ENCODE measurements at places on chromosomes 3 and 15.
A peak's percentile ranks its signal among the peaks of the same experiment; 100 is the strongest.

DNA sequence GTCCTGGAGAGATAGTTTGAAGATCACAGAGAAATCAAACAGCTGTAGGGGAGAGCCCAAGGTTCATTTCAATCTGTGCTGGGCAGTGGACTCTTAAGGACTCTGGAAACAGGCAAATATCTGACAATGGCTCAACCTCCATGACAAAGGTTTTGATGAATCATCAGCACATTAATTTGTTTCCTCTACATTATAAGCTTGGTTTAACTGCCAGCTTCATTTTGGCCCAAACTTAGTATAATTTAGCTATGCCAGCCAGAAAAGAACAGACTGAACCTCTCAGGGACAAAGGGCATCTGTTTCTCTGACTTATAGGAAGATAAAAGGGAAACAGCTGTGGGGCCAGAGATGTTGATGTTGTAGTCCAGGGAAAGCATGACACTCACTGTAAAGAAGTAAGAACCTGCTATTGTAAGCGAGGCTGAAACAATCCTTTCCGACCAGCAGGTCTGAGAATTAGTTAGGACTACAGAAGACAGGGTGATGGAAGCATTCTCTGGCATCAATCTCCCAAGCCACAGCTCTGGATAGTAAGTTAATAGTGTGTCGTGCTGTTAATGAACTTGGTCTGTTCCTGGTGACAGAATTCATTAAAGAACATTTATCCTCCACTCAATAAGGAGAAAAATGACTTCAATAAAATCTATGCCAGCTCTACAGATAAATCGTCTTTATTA is 110.1 kb downstream of the KCNMB2 start:
- DNase-seq, result no peak

DNA sequence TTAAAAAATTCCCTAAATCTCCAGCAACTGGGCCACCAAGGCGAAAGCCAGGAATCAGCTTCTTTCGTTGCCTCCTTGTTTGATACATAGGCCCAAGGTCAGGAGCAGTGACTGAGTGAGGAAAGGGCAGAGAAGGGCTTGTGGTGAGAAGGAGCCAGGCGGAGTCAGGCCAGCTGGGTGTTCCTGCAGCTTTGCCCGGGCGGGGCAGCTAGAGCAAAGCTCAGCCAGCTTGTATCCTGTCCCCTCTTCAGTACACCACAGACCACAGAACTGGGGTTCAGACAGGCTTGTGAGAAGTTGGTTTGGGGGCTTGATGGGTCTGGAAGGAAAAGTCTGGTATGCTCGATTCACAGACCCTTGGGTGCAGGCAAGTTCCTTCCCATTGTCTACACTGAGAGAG is 52.6 kb downstream of the CCK start:
- no peak for DNase-seq

- DNase-seq, result no peak
Measured at GRCh38 chr15:52483707-52484106, 45.0 kb downstream of the MYO5A start.

DNA sequence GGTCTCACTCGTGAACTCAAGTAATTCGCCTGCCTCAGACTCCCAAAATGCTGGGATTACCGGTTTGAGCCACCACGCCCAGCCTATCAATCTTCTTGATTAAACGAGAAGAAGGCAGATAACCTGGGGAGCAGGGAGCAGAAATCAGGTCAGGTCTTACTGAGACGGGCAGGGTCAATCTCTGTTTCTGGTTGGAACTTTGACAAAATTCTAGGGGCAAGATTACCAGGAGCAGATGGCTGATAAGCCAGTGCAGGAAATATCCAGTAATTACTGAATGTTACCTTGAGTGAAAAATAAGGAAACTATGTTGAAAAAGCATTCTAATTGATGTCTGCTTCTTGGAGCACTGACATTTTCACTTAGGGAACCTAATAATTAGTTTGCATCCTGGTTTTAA is 24.4 kb upstream of the GOLM2 start:
- no peak for DNase-seq

DNA sequence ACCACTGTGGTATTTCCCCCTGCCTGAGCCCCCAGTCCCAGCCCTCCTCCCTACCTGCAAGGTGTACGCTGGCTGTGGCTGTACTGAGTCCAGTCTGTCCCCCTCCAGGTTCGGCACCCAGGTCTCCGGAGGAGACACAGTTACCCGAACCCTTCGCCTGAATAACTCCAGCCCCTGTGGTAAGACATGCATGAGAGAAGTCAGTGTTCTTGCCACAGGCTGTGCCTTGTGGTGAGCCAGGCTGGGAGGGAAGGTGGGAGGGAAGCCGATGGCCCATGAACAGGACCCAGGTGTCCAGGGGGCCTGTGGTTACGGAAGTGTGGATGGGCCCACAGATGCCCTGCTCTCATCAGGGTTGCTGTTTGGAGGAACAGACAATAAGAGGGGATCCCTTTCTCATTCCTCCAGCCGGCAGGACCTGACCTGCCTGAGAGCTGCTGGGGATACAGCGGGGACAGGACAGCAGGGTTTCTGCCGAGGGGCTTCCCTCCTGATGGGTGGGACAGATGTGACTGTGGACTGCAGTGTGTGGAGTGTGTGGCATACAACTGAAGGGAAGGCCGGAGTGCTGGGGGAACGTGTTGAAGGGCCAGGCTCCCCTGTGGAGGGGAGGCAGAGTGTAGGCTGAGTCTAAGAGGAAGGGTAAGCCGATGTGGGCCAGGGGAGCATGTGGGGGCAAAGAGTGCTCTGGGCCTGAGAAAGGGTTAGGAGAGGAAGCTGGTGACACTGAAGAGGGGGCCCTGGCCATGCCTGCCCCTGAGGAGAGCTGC is 21.9 kb downstream of the ACAA1 start:
- no peak for DNase-seq

DNA sequence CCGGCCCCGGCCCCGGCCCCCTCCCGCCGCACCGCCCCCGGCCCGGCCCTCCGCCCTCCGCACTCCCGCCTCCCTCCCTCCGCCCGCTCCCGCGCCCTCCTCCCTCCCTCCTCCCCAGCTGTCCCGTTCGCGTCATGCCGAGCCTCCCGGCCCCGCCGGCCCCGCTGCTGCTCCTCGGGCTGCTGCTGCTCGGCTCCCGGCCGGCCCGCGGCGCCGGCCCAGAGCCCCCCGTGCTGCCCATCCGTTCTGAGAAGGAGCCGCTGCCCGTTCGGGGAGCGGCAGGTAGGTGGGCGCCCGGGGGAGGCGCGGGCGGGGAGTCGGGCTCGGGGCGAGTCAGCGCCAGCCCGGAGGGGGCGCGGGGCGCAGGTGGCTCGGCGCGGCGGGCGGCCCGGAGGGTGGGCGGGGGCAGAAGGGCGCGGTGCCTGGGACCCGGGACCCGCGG is 352 bp downstream of the CHRD start:
- DNase-seq, result no peak

DNA sequence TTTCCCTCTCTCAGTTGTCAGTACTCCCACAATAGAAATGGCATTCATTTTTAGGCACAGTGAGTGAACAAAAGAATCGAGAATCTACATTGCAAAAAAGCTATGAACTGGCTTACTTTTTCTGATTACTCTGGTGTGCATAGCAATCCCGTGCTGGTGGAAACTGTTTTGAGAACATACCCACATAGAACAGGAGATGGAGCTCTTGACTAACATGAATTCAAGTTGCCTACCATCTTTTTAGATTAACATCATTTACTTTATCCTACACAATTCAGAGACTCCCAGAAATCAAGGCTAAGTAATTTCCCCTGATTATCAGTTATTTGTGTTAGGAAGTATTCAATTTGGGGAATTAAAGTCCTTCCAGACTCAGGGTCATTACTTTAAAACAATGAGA is 326.6 kb downstream of the ARPP21 start:
- DNase-seq, result no peak

DNA sequence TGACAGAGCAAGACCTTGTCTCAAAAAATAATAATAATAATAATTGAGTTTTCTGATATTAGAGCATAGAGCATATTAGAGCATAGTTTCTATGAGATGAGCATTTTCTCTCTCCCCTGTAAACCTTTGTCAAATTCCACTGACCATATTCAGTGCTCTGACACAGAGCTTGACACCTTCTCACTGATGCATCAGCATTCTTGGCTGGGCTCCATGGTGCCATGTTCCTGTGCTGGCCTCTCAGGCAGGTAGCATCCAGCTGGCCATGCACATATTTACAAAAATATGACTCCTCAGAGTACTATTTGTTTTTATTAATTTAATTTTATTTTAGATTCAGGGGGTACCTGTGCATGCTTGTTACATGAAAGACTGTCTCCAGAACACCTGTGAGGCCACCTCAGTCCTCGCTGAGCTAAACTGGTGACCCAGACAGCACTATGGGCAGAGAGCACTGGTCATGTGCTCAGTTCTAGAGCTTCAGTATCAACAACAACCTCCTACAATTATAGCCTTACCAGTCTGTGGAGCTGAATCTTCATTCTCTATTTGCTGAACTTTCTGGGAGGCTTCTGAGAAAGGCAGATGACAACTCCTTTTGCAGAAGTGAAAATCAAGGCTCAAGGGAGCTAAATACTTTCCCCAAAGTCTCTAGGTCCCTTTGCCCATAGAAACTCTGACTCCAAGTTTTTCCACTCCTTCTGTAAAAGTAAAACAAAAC is 21.6 kb upstream of the SLC28A2 start:
- no peak for DNase-seq

DNA sequence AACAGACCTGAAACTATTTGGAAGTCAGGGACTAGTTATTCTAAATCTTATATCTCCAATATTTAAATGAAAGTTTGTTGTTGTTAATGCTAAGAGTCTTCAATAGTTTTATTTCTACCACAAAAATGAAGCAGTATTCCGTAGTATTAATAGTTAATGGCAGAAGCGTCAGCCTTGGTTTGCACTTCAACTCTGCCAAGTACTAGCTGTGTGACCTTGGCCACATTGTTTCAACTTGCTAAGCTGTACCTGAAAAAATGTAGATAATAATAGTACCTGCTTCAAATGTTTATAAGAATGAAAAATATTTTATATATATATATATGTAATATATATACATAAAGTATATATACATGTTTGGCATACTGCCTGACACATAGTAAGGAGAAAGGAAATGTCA is 354.6 kb upstream of the SATB1 start:
- no peak for DNase-seq

DNA sequence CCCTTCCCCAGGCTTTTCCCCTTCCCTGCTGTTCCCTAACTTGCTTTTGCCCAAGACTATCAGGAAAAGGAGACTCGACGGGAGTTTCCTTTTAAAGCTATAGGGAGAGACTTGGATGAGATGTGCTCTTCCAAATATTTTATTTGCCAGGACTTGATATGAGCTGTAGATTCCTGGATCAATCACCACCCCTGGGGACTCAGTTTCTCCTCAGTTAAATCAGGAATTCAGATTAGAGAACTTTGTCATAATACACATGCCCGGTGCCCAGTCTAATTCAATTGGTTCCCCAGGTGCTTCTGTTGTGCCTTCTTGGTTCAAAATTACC is 46.6 kb downstream of the SMAD6 start:
- DNase-seq, result no peak

- no peak for DNase-seq
Measured at GRCh38 chr3:52238193-52238760, 681 bp downstream of the TWF2 start.

GRCh38 chr3:38124324-38125122 is 12.4 kb downstream of the ACAA1 start:
- no peak for DNase-seq

- no peak for DNase-seq
Measured at GRCh38 chr3:60101621-60102020, 1051.8 kb upstream of the CFAP20DC start.

GRCh38 chr3:172270557-172271166 is 177.6 kb downstream of the GHSR start:
- no peak for DNase-seq

DNA sequence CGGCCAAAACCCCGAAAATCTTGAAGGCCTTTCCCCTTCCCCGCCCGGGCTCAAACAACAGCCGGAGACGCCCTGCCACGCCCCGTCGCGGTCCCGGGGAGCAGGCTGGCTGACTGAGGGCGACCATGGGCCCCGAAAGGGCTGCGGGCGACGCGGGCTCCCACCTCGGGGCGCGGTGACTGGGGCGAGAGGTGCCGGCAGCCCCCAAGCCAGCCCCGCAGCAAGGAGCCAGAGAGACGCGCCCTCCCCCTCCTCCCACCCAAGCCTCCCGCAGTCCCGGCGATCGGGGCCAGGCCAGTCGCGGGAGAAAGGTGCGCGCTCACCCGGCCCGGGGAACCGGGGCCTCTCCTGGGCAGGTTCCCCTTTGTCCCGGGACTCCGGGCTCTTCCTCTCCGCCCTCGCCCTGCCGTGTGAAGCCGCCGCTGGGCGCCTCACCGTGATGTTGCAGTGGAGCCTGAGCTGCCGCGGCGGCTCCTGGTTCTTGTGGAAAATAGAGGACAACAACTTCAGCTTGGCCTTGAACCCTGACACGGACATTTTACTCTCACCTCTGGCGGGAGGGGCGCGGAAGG is 30.6 kb upstream of the ZSCAN2 start:
- DNase-seq, result no peak

GRCh38 chr3:103653996-103654395 is 1219.2 kb downstream of the ZPLD1 start:
- no peak for DNase-seq

GRCh38 chr3:111808439-111808838 is 50.6 kb upstream of the PHLDB2 start:
- no peak for DNase-seq

DNA sequence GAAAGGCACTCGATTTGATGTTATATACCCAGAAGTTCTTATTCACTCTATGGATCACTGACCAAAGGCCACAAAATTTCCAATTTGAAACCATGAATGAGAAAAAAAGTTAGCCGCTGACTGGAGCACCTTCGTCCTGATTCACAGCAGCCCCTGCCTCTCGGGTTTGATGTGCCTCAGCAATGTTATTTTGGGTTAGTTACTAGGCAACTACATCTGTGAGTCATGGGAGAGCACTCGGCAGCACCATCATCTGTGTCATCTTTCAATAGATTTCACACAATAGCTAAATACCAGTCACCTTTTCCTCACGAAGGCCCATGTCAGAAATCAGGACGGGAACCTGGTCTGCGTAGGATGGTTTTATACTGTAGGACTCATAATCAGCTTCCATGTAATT is 269.2 kb downstream of the ZBBX start:
- peak; percentile 59 for DNase-seq

DNA sequence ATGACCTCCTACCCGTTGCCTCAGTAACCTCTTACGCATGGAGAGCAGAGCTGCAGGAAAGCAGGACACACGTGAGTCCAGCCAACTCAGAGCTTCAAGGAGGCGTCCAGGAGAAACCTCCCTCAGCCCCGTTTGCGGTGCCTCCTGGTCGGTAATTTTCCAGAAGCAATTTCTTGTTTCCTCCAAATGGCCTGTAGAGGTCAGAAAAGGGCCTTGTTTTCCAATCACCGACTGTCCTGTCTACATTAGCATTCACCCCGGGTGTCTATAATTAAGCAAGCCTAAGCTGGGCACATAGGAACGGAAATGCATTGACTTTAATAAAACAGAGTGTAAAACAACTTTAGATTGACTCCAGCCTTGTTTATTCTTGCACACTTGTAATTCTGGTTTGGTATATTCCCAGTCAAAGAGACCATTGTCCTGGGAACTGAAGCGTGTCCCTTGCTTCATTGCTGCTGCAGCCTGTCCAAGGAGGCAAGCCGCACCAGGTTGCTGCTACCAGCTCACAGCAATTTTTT is 836.2 kb downstream of the AGBL1 start:
- no peak for DNase-seq

- no peak for DNase-seq
Measured at GRCh38 chr15:79314811-79315210, 3.9 kb downstream of the TMED3 start.

- DNase-seq, result no peak
Measured at GRCh38 chr15:69096626-69097025, 63.8 kb upstream of the GLCE start.
